ENCODE measurements at places on chromosomes 6 and 20.

GRCh38 chr20:47677635-47678453 is 107.4 kb downstream of the SULF2 start:
- DNase-seq = peak; percentile 74

- DNase-seq = no peak
Observed at GRCh38 chr20:49171909-49172308, 16.2 kb downstream of the STAU1 start.

- no peak for DNase-seq
Observed at GRCh38 chr6:128443553-128443952, 76.8 kb downstream of the PTPRK start.

- DNase-seq = no peak
Observed at GRCh38 chr6:155432293-155432692, 23.3 kb downstream of the NOX3 start.

DNA sequence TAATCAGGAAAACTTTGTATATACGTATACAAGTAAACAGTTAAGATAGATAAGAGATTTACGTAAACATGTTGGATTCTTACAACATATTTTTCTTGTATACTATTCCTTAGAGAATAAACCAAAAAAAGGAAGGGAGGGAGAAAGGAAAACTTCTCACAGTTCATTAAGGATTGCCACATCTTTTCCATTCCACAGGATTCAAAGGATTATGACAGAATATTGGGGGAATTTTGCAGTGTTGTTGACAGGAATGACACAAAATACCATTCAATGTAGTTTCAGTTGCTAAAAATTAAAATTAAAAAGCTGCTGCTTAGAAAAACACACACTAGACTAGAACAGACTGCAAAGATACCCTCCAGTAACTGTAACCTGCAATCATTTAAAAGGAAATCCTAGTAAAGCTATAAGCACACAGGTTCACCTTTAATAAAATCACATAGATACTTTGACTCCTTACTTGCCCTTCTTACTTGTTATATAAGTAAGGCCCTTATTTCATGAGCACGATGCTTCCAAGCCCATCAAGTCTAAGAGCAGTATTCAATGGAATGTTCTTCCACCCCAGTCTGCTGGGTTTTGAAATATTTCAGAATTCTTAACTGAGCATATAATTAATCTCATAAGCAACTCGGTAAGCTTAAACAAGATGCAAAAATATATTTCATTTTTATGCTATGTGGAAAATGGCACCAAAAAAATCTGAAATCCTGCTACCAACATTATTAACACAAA is 107.8 kb downstream of the SMLR1 start:
- DNase-seq = no peak

DNA sequence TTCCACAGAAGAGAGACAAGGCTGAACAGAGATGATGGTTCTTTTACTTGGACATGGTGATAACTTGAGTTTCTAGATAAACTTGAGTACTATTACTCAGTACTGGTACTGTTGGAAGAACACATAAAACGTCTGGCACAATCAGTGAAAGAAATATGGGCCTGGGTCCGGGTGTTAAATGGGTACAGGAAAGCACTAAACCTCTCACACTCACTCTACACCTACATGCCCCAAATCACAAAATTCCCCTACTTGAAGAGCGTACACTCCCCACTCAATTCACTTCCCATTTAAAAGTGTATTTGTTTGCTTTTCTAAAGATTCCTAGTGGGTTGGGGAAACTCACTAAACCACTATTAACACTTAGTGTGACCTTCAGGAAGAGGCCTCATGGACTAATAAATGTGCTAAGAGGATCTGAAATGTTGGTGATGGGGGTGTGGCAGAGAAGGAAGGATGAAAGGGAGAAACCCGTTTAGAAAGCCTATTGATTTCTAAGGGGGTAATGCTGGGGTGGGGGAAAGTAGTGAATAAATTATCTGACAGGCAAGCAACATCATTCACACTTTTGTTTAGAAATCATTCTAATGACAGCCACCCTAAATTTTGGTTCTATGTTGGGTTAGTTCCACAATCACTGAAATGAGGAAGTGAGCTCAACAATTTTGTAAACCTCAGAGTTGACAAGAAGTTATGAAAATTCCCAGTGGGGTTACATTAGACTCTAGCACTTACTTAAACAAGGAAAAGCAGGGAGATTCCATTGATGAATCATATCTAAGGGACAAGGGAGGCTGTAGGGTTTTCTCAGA is 222.6 kb upstream of the MARCKS start:
- no peak for DNase-seq

- no peak for DNase-seq
Observed at GRCh38 chr20:24918579-24919566, 30.2 kb upstream of the CST7 start.

DNA sequence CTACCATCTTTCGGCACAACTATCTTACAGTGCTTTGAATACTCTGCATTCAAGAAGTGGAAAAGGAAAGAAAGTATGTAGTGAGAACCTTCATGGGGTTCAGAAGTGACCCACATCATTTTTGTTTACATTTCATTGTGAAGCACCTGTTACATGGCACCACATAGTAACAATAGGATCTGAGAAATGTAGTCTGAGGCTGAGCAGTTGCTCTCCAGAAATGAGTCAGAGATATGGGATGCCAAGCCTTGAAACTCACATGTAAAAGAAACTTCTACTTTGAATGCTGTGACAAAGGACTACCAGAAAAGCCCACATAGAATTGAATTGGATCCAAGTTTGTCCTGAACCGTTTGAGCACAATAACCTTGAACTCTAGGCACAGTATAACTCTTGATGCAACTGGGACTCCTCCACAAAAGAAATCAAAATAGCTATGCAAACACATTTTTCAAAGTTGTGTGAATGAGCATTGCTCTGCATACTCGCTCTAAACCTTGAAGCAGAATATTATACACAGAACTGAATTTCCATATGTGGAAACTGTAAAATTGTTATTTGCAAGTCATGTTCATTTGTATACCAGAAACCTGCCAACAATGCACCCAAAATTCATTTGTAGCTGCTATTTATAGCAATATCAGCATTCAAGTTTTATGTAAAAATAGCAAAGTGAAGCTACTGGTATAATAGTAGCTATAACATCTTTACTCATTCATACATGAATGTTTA is 400.9 kb upstream of the POU3F2 start:
- DNase-seq = no peak

- DNase-seq = peak; percentile 86
Observed at GRCh38 chr6:124961777-124962638, at the start of gene RNF217. Gene RNF217, plus strand, starts transcription at chr6:124962437. Its CDS starts 108 bp downstream, at chr6:124962545.

- no peak for DNase-seq
Observed at GRCh38 chr6:144083172-144083571, 12.2 kb downstream of the SF3B5 start.

GRCh38 chr6:168686029-168686738 is 245.2 kb downstream of the SMOC2 start:
- no peak for DNase-seq

DNA sequence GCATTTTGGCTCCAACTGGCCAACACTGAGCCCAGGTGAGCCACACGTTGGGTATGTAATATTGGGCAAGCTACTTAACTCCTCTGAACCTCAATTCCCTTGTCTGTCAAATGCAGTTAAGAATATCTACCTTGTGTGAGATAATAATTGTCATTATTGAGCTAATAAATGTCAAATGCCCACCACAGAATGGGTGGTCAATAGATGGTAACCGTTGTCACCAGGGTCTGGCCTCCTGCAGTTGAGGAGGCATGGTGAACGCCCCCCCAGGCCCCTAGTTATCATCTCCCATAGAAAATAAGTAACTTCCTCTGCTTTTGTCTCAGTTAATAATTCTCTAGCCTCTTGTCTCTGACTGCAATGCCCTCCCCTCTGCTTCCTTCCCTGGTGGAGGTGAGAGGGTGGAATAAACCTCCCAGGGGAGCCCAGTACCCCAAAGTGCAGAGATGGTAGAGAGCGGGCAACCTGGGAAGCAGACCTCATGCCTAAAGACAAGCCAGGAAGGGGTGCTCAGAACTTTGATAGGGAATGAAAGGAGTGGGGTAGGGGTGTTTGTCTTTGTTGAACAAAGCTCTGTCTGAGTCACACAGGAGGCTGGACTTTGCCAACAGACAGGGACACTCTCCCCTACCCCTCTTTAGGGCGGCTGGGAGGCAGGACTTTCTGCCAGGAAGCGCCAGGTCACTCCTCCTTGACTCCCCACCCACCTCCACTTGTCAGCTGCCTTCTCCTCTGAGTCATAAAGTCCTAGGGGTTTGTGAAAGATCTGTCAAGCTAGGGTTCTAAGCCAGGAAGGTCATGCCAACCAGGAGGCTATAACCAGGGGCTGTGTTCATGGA is 1.3 kb upstream of the UNC5CL start:
- no peak for DNase-seq

GRCh38 chr6:139240161-139241010 is 51.4 kb downstream of the TXLNB start:
- peak; percentile 82 for DNase-seq

DNA sequence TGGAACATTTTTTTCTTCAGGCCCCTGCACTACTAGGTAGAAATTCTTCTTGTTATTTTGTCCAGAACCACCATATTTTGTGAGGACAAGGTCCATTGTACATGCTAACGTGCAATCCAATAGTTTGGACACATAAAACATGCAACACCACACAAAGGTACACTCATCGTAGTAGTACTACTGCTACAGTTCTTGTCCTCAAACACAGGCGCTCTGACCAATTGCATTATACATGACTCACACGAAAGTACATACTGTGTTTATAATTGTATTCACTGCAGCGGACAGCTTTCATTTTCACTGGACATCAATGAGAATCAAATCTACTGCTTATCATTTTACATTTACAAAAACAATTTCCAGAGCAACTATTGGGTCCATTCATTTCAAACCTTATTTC is 15.3 kb upstream of the SMLR1 start:
- no peak for DNase-seq

DNA sequence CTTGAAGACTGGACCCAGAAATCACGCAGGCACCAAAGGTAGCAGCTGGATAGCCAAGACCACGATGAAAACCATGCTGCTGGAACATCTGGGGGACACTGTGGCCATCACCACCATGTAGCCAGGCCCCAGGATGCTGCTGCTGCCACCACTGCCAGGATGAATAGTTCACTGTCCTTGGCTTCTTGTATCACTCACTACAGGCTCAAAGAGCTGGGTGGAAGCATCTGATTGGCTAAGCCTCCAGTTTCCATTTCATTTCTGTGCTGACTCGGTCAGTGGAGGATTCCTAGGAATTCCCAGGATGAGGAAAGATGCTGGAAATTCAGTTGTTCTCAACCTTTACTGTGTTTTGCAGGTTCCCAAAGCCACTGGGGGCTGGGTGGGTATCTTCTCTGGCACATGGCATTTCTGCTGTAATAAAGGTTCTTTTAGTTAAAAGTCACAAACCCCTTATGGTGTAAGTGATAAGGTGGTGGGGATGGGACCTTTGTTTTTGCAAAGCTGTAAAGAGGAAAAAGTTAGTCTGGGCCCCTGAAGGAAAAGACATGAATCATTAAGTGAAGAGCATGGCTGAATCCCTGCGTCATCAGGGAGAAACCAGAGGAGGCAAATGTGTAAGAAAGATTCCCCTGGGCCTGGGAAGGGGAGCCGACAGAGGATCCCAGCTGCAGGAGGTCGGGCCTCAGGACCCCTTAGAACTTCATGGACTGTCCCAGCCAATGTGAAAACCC is 75.6 kb upstream of the RNF24 start:
- no peak for DNase-seq

- no peak for DNase-seq
Observed at GRCh38 chr20:50405235-50405914, 104.8 kb upstream of the PTPN1 start.

- no peak for DNase-seq
Observed at GRCh38 chr20:4966826-4967751, 34.2 kb downstream of the SLC23A2 start.

DNA sequence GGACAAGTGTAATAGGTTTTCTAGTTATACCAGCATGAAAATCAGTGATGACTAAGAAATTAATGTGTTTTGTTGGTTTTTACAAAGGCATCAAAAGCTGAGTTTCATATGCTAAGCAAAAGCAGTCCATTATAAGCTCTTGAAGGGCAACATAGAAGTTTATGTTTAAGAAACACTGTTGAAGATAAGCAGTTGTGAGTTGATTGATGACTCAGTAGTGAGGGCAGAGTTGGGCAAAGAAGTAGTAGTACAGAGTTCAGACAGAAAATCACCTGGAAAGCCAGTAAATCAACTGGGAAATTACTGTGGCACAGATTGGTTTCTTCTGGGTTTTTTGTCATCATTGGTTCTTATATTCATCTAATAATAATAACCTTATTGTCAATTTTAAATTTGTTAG is 78.0 kb upstream of the SMIM8 start:
- no peak for DNase-seq

GRCh38 chr6:170365593-170365992 is 59.0 kb downstream of the FAM120B start:
- no peak for DNase-seq

- DNase-seq = no peak
Observed at GRCh38 chr6:150931405-150931804, 65.9 kb downstream of the MTHFD1L start.

DNA sequence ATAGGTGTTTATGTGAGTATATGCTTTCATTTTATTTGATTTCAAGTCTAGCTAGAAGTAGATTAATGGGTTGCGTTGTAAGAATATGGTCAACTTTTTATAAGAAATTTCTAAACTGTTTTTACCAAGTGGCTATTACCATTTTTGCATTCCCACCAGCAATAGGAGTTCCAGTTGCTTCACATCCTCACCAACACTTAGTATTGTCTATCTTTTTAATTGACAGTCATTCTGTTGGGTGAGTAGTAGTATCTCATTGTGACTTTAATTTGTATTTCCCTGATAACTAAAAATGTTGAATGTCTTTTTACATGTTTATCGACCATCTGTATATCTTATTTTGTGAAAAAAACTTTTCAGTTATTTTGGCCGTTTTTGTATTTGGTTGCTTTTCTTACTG is 135.3 kb downstream of the AKAP7 start:
- no peak for DNase-seq

DNA sequence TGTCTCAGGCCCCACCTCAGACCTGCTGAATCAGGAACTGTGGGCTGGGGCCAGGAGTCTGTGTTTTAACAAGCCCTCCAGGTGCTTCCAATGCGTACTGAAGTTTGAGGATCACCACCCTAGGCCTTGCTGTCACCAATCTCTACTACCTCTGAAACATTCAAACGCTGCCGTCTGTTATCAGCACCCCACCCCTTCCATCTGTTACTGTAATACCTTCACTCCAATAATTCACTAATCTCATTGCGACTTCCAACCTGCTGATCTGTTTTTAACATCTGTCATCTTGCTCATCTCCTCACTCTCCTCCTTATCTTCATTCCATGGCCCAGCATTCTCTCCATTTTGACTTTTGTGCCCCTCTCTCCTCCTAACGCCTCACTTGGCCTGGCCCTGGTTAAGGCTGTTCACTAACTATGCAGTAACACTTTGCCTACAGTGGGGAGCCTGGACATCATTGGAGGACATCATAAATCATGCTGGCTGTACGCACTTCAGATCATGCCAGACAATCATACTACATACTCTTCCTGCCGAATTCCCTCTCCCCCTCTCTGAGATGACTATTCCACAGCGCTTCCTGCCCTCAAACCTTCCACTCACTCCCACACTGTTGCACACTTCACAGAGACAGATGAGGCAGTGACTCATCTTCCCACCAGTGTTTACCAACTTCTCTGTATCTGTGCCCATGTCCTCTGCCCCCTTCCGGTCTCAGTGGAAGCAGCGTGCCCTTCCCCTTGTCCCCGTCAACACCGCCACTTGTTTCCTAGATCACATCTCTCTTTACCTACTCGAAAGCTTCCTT is 3.0 kb upstream of the GUCA1B start:
- DNase-seq = no peak

All from eye (tissue), 1 donor.